Right forelimb (tissue), 1 donor: ENCODE measurements at places on chromosomes 7 and 10.

- DNase-seq = no peak
These were observed 2.9 kb downstream of the PCBD1 start for GRCh38 chr10:70885481-70885880.

- DNase-seq = peak; percentile 85
These were observed 666 bp upstream of the MAP3K8 start for GRCh38 chr10:30433306-30433729.

DNA sequence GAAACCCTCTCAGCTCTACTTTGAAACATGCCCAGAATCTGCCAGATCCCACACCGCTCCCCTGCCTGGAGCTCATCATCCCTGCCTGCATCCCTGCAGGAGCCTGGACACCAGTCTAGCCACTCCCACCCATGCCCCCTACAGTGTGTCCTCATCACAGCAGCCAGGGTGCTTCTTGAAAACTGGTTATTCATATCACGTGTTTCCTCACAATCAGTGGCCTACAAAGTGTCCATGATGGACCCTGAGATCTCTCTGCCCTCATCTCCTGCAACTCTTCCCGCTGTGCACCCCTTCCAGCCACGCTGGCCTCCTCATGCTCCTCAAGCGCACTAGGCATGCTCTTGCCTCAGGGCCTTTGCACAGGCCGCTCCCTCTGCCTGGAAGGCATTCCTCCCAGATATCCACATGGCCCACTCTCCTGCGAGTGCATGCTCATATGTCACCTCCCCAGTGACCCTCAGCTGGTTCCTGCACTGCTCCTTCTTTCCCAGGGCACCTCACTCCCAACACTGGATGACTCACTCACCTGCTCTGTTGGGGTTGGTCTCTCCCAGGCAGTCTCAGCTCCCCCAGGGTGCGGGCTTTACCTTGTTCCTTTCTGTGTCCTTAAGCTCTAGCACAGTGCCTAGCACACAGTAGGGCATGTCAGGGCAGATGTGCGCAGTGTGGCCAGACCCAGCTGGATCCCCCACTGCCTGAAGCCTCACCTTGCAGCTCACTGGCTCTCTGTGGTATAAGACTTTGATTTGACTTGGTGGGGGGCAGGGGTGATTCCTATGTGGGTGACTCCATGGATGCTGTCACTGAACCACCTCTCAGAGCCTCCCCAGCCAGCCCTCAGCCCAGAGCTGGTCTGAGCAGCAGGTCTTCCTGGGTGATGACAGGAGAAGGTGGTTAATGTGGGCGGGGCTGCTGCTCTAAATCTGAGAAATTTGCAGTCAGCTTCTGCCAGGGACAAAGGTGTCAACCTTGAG is 37.3 kb downstream of the CDH23 start:
- peak; percentile 10 for DNase-seq

GRCh38 chr7:30468041-30468440 is 10.5 kb downstream of the NOD1 start:
- DNase-seq = no peak

DNA sequence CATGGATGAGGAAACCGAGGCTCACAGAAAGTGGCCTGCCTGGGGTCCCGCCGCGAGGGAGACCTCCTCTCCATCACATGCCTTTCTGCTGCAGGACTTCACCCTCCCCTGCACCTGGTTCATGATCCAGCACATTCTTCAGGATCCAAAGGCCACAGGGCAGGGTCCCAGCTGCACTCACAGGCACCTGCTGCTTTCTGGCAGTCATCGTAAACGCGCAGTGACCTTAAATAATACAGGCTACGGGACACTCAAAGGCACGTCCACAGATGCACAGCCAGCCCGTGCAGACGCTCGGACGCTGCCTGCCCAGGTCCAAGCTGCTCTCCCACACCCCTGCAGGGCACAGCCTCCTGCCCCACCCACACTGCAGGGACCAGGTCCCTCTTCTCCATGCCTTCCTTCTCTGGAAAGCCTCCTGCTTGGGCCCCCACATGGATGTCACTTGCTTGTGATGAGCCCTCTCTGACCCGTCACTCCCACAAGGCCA is 49.9 kb downstream of the CALML3 start:
- DNase-seq = no peak
